H7 (cell line): ENCODE measurements at places on chromosomes 11 and 22.

DNA sequence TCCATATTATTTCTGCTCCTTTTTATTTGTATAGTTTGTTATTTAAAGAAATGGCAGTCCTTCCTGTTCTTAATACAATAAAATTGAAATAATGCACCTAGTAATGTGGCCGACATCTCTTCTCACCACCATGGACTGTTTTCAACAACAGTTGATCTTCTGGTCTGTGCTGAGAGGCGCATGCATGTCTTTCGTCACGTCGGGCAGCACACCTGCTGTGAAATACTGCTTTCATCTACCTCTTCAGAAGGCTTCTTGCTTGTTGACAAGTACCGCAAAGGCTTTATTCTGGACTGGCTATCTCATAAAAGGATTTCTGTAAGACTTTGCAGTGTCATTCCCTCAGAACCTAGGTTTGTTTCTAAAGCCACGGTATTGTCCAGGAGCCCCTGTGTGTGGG is 13.9 kb upstream of the MYO18B start:
- no peak for DNase-seq

DNA sequence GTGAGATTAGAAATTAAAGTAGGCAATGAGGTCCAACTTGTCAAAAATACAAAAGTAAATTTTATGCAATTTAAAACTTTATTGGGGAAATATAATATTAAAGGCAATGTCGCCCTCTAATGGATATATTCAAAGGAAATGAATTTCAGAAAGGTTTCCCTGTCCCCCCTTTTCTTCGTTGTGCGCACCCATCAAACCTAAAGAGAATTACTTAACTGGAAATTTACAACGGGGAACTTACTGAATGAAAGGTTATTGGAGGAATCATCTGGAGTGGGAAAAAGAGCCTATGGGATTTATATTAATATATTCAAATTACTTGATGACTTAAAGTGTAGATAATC is 1.7 kb upstream of the ABTB2 start:
- DNase-seq, result peak; percentile 51

DNA sequence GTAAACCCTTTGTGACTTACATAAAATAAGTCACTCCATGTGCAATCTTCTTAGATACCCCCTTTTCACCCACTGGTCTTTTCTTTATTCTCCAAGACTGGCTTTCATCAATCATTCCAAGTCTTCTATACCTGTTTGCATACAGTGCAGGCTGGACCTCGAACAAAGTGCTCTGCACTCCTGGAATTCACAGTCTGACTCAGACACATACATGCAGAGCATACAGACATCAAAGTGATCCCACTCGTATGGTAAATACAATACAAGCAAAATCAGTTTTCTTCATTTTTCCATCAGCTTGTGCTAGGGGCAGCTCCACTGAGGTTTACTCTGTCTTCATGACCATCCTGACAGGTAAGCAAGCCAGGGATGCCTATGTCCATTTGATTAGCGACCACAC is 16.8 kb upstream of the TMPRSS5 start:
- no peak for DNase-seq

DNA sequence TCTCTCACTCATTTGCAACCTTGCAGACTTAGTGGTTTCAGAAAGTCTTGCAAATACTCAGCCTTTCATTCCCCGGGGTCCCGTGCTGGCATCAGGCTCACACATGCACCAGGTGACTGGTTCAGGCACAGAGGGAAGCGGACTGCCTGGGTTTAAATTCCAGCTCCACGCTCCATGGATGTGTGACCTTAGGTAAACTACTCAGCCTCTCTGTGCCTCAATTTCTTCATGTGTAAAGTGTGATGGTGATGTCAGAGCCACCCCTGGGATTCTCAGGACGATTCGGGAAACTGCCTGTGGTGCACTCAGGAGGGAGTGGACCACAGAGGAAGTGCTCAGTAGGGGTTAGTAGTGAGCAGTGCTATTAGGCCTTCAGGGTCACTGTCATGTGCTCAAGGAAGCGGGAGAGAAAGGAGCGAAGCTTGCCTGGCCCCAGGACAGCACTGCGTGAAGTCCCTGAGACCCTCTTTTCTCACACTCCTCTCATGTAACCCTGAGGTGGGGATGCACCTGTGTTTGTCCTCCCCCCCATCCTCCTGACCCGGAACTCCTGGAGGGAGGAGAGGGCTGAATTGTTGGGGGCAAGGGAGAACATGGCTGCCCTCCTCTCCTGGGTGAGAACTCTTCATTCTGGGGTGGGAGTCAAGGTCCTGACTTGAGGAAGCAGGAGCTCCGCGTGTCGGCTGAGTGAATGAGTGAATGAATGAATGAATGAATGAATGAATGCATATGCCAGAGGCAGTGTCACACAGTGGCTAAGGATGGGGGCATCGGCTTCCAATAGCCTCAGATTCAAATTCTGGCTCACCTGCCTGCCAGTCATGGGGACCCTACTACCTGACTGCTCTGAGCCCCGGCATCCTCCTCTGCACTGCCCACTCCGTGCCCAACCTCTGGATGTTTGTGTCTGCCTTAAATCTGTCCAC is 14.4 kb upstream of the UPK3A start:
- no peak for DNase-seq

DNA sequence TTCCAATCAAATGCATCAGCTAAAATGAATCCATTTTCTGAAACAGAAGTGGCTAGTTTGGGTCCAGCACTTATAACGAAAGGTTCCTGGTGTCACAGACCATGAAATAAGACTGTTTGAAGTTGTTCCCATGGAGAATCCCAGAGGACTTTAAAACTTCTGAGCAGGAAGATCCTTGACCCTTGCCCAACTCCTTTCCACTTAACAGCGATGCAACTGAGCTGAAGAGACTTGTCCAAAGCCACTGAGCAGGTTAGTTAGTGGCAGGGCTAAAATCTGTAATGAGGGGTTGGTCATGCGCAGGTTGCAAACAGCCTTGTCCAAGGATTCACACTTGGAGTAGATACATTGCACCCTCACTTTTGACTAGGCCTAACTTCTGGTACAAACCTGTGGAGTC is 1.3 kb downstream of the RAB38 start:
- DNase-seq, result no peak

- DNase-seq, result no peak
Observed at GRCh38 chr11:59918480-59918879, 19.8 kb upstream of the OOSP1 start.

GRCh38 chr11:130861283-130861682 is 55.0 kb downstream of the SNX19 start:
- no peak for DNase-seq

GRCh38 chr11:126444072-126444471 is 88.6 kb downstream of the ST3GAL4 start:
- DNase-seq, result no peak

DNA sequence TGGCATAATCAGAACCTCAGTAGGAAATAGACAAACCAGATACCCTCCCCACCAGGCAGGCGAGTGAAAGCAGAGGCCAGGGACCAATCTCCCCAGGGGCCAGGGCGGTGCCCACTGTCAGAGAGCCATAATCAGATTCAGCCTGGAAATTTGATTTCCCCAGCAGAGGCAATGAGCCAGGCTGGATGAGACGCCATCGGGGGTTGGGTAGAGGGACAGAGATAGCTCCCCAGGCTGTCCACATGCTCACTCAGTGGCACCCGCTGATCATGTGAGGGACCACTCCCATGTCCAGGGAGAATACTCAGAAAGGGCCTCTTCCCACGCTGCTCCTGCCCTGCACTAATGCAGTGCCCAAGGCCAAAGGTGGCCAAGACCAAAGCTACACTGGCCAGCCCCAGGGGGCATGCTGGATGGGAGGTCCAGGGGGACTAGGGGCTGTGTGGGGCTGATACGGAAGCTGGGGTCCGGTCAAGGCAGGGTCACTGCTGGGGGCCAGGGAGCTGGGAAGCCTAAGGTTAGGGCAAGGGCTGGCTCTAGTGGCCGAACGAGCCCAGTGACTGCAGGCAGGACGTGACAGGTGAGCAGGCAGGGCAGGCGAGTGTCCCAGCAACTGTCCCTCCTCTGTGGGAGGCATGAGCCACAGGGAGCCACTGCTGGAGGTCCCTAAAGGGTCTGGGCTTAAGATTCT is 19.8 kb downstream of the ARVCF start:
- DNase-seq, result no peak

- DNase-seq, result no peak
Observed at GRCh38 chr11:125379565-125379964, 116.5 kb downstream of the FEZ1 start.

DNA sequence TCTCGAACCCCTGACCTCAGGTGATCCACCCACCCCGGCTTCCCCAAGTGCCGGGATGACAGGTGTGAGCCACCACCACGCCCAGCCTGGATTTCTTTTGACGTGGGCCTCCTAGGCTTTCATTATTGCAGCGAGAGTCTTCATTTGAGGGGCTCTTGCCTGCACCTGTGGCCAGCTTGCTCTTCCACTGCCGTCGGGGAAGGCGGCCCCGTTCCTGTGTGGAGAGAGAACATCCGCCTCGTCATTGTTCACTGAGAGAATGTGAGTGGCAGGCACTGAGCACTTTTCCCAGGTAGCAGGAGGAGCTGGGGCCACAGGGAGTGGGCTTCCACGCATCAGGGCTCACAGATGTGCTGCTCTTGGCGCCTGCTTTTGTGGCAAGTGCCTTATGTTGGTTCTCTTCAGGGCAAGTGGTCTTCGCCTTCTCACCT is 365.0 kb downstream of the TBC1D22A start:
- DNase-seq, result no peak
